ENCODE measurements at places on chromosomes 7 and 10. TPM values are rescaled to one million over a fixed set of nuclear protein-coding genes. Genes with fewer than 3 reads are reported as not detected.

Gene NKX2-3
- total RNA-seq = not detected

Gene AEBP1
- 84.4 TPM for total RNA-seq

DNA sequence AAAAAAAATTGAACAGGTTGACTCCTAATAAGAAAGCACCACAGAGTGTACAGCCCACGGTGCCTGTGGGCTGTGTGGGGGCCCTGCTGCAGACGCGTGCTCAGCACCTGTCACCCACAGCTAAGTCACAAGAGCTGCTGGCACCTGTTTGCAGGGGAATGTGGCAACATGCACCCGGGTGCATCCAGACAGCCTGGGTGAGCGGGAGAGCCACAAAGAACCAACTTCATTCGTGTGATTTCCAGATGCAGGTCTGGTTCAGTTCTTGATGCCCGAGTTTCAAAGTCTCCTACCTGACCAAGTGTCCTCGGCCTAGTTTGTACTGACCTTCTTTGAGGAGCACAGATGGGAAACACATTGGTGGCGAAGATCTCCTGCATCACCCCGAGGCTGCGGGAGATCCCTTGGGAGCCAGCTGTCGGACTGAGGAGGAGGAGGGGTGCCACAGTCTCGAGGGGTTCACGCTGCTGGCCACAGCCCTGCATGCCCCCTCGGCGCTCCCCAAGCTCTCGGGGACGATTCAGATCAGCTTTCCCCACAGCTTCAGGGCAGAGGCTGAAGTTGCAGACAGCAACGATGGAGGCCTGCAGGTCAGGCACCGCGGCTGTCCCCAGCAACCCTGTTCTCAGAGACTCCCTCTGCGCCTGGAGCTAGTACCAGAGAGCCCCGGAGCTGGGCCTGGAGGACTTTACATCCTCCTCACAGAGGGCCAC is 35.3 kb downstream of the AMZ1 start:
- no peaks in the 10 kb centered on the region for H3K27me3 ChIP-seq
- peaks cover 44% of the 10 kb centered on the region for H3K36me3 ChIP-seq
- no peak for DNase-seq
- H3K27ac ChIP-seq = no peak overlapping the region
- peaks cover 7% of the 10 kb centered on the region for H3K4me1 ChIP-seq

- no peaks in the 10 kb centered on the region for H3K27me3 ChIP-seq
- DNase-seq = no peak
- H3K4me1 ChIP-seq = no peaks in the 10 kb centered on the region
- no peaks in the 10 kb centered on the region for H3K36me3 ChIP-seq
- no peak overlapping the region for H3K27ac ChIP-seq
- no peak overlapping the region for H3K4me3 ChIP-seq
These were observed 65.9 kb upstream of the ADAM12 start for GRCh38 chr10:126454045-126454751.

- H3K36me3 ChIP-seq = no peaks in the 10 kb centered on the region
- DNase-seq = no peak
- no peak overlapping the region for H3K4me3 ChIP-seq
- no peaks in the 10 kb centered on the region for H3K4me1 ChIP-seq
- H3K27ac ChIP-seq = no peak overlapping the region
These were observed 89.0 kb downstream of the AASS start for GRCh38 chr7:122055073-122055472.

Gene FAM20C
- total RNA-seq = 13.7 TPM

- DNase-seq = no peak
- no peaks in the 10 kb centered on the region for H3K27me3 ChIP-seq
- no peak overlapping the region for H3K27ac ChIP-seq
- H3K4me3 ChIP-seq = no peak overlapping the region
- no peaks in the 10 kb centered on the region for H3K36me3 ChIP-seq
These were observed 59.7 kb upstream of the CCDC71L start for GRCh38 chr7:106720641-106721040.

GRCh38 chr7:17152721-17153120 is 145.7 kb upstream of the AHR start:
- no peak overlapping the region for H3K4me3 ChIP-seq
- H3K36me3 ChIP-seq = no peaks in the 10 kb centered on the region
- no peak for DNase-seq
- H3K27ac ChIP-seq = no peak overlapping the region
- no peaks in the 10 kb centered on the region for H3K27me3 ChIP-seq
- H3K4me1 ChIP-seq = no peaks in the 10 kb centered on the region

GRCh38 chr7:116828281-116828680 is 34.1 kb upstream of the CAPZA2 start:
- H3K27me3 ChIP-seq = no peaks in the 10 kb centered on the region
- no peak overlapping the region for H3K4me3 ChIP-seq
- H3K4me1 ChIP-seq = no peaks in the 10 kb centered on the region
- H3K36me3 ChIP-seq = no peaks in the 10 kb centered on the region

- H3K4me1 ChIP-seq = no peaks in the 10 kb centered on the region
- H3K36me3 ChIP-seq = no peaks in the 10 kb centered on the region
- H3K4me3 ChIP-seq = no peak overlapping the region
- H3K27me3 ChIP-seq = no peaks in the 10 kb centered on the region
- no peak for DNase-seq
These were observed 89.2 kb downstream of the CUL2 start for GRCh38 chr10:35000936-35001335.

All from right atrium auricular region (tissue), 2 donors.